ENCODE measurements at places on chromosomes 7 and 10.

GRCh38 chr10:54900584-54900983 lies 99.6 kb upstream of the PCDH15 start:
- DNase-seq = no peak

DNA sequence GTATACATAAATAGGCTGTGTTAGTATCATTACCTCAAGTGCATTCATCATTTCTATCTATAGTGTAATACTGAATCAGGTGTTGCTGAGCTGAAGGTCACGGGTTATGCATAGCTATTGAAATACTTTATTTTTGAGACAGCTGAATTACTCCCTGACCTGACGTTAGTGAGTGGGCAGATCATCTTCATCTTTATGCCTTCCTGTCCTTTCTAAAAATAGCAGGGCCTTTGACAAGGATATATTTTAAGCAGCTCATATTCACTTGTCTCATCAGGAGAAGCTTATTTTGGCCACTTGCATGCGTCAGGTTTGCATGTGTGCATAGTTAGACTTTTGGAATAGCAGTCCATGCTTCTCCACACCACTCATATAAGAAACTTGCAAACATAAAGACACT lies 63.6 kb upstream of the DKK1 start:
- no peak for DNase-seq

GRCh38 chr7:102421706-102422240 lies 11.6 kb upstream of the ORAI2 start:
- DNase-seq = no peak

DNA sequence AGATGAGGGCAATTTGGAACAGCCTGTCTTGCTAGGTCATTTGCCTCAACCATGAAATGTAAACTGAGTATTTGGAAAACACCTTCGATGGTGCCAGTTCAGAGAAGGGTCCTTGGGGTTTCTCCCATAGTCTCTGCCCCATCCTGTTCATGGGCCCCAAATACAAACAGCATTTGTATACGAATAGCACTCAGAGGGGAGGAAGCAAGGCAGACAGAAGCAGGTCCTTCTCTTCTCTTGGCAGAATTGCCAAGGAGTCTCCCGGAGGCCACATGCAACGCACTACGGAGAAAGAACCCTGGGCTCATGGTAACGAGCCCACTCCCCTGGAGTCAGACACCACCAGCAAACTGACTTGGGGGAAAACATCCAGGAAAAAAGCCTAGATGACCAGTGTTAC lies 162.1 kb downstream of the RAB11FIP2 start:
- DNase-seq = no peak

- no peak for DNase-seq
Measured at GRCh38 chr7:140676306-140676705, 3.6 kb downstream of the ADCK2 start.

DNA sequence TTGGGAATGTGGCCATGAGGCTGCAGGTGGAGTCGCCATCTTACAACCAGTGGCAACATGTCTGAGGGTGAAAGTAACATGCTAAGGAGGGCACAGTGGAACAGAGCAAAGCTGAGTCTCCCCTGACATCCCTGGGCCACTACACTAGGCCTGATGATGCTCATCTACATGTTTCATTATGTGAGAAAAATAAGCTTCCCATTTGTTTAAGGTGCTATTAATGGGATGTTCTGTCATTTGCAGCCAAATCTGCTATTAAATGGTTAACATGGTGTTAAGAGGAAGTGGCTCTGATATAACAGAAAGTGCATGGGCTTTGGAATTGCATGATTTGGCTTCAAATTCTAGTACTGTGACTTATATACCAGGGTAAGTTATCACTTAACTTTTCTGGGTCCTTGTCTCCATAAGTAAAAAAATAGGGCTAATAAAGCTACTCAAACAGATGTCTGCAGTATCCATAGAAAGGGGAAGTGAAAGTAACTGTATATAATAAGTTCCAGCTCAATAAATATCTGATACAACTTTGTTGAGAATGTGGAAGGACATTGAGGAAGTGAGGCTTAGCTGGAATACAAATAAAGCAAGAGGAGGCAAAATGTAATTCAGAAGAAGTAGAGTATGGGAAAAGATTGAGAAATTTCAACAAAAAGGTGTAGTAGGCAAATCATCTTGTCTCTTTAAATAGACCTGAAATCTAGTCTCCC lies 158.9 kb downstream of the RTKN2 start:
- no peak for DNase-seq

DNA sequence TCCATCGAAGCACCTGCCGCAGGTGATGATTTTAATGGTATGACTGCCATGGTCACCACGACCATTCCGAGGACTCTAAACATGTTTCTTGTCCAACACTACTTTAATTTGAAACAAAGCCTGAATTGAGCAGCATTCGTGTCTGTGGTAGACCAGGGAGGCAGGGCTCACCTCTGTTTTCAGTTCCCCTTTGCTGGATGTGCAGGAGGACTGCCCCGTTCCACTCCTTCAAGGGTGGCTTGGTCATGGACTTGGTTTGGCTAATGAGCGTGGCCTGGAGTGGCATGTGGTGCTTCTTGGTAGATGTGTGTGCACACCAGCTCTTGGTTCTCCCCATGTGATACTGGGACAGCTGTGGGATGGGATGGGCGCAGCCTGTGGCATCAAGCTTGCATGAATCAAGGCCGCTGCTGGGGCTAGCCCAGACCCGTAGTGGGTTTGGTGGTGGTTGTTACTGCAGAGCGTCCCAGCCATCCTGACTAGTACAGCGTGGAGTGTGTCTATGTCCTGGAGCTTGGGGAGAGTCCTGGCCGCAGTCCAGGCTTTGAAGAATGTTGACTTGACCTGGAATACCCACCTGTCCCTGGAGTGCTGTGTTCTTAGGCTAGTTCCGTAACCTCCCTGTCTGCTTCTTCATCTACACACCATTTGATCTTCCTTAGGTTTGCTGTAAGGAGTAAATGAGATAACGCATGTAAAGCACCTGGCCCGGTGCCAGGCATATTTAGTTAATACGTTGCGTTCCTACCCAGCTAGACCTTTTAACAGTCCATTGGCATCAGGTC lies 34.8 kb downstream of the MGMT start:
- no peak for DNase-seq

All from D721Med (cell line).